ENCODE measurements at places on chromosomes 13 and 19. TPM values are rescaled to one million over a fixed set of nuclear protein-coding genes. Genes with fewer than 3 reads are reported as not detected.

DNA sequence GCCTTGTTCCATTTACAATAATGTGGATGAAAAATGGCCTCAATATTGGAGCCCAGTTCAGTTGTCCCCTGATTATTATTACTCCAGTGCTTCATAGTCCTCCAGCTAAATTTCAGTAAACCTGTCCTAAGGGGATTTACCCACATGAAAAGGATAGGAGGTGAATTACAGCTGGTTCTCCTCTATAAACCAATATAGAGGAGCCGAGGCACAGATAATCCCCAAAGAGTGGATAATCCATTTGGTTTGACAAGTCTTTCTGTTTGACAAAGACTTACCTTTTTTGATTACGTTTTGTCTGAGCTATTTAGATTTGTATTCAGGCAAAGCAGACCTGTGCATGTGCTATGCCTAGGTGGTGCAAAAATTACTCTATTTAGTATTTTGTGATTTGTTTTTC is 2.7 kb downstream of the CNMD start:
- DNase-seq, result no peak
- peaks cover 46% of the 10 kb centered on the region for H3K27me3 ChIP-seq
- H3K36me3 ChIP-seq, result no peaks in the 10 kb centered on the region
- peaks cover 3% of the 10 kb centered on the region for H3K4me1 ChIP-seq
- H3K27ac ChIP-seq, result no peak overlapping the region

DNA sequence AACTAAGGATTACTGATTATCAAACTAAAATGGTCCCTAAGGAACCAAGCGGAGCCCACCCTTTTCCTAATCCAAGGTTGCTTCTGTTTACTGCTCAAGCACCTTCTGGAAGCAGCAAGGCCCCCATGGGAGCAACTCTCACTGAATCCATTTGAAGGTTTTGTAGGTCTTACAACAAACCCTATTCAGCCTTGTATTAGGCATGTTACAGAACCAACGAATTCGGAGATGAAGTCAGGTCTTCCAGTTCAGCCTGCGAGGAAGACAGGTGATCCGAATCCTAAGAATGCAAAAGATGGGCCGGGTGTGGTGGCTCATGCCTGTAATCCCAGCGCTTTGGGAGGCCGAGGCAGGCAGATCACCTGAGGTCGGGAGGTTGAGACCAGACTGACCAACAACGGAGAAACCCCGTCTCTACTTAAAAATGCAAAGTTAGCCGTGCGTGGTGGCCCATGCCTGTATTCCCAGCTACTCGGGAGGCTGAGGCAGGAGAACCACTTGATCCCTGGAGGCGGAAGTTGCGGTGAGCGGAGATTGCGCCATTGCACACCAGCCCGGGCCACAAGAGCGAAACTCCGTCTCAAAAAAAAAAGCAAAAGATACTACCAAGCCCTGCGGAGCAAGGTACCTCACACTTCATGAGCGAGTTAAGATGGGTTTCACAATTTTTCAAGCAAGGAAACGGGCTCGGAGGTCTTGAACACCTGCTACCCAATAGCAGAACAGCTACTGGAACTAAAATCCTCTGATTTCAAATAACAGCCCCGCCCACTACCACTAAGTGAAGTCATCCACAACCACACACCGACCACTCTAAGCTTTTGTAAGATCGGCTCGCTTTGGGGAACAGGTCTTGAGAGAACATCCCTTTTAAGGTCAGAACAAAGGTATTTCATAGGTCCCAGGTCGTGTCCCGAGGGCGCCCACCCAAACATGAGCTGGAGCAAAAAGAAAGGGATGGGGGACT is 609 bp downstream of the ZAR1L start:
- no peaks in the 10 kb centered on the region for H3K27me3 ChIP-seq
- H3K27ac ChIP-seq, result peak overlapping the region; percentile 100

DNA sequence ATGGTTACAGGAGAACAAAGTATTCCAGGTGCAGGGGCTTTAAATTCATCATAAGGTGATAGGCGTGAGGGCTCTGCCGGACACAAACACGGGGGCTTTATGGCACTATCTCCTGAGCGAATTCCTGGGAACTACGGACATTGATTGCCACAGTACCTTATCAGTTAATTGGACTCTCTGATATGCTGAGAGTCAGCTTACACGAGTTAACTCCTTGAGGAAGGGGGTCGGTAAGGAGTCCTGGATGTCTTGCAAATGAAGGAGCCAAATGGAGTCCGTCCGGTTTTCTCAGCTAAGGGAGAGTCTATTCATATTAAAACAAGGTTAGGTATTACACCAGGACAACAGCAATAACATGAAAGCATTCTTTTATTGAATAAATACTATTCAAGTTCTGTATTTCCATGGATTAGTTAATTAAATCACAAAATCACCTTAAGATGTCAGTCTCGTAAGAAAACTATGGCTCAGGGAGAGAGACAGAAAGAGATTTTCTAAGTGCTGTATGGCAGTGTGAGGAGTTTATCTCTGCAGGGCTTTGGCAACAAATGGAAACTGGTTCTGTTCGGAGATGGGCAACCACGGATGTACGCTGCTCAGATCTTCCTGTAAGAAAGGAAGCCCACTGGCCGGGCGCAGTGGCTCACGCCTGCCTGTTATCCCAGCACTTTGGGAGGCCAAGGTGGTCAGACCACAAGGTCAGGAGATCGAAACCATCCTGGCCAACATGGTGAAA is 26.2 kb upstream of the HIF3A start:
- DNase-seq, result no peak
- H3K4me1 ChIP-seq, result peaks cover 3% of the 10 kb centered on the region
- H3K27ac ChIP-seq, result no peak overlapping the region

PTH2 gene
- total RNA-seq, result not detected
